ENCODE measurements at places on chromosomes 2 and 18.

GRCh38 chr2:225911019-225911418, 511.5 kb downstream of the NYAP2 start:
- no peak for DNase-seq

GRCh38 chr2:190799999-190800398, 80.6 kb upstream of the GLS start:
- DNase-seq = no peak

GRCh38 chr2:205771031-205771430, 88.7 kb downstream of the NRP2 start:
- DNase-seq = no peak

DNA sequence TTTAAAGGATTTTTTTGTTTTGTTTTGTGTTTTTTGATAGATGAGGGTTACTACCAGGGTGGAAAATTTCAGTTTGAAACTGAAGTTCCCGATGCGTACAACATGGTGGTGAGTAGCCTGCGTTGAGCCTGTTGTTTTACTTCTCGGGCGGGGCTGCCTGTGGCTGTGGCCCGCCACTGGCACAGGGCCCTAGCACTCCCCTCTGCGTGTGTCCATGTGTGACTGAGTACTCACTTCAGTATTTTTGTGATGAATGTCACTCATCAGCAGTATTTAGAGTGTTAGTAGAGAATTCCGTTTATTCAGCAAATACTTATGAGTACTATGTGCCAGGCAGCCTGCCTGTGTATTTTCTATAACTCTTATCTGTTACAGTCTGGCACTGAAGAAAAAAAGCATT, 44.3 kb upstream of the SCLY start:
- no peak for DNase-seq

DNA sequence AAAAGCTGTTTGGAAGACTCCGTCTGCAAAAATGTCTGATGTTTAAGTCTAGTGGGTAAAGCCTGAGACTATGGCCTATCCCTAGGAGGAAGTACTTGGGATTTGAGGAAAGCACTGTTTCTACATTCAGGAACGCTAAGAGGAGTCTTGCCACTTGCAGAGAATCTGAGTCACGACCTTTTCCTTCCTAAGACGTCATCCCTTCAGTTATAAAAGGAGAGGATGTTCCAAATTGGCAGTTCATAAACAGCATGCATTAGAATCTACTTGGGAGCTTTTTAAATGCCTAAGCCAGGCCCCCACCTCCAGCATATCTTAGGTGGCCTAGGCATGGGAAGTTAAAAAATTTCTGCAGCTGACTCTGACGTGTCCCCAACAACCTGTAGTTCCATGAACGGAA, 125.9 kb downstream of the TTC32 start:
- DNase-seq = no peak

DNA sequence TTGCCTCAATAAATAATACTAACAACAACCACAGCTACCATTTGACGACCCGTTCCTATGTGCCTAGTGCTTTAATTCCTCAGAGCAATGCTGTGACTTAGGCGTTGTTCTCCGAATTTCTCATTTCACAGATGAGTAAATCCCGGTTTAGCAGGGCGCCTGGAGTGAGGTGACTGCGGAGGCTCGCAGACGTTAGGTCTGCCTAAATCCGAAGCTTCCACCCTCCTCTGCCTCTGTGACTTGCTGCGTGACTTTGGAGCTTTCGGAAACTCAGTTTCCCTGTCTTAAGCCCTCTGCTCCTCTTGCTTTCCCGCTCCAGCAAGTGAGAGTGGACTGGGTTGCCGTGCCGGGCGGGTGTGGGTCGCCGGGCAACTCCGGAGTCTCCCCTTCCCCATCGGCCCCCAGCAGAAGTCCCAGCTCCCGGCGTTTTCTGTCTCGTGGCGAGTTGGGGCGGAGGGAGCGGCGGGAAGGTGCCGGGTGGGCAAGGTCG, 711 bp upstream of the ATOH8 start:
- no peak for DNase-seq

DNA sequence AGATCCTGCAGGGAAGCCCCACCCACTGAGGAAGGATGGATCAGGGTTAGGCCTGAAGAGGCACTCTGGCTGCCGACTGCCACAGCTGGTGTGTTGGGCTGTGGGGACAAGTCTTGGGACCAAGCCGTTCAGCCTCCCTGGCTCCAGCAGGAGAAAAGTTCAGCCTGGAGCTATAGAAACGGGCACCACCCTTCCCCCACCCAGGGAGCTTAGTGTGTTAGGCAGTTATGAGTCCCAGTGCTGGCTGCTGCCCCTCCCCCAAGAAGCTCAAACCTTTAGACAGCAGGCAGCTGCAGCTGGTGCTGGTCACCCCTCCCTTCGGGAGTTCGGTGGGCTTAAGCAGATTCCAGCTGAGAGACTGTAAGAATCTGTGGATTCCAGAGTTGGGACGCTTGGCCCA, 447.1 kb upstream of the HS6ST1 start:
- DNase-seq = no peak

- DNase-seq = no peak
Measured at GRCh38 chr2:135473567-135473966, 57.5 kb downstream of the ZRANB3 start.

GRCh38 chr2:162457490-162457889, 113.6 kb downstream of the GCA start:
- no peak for DNase-seq

GRCh38 chr2:157443795-157444640, at the start of gene CYTIP:
TSS of gene CYTIP (minus strand) at chr2:157444089. CDS start at chr2:157444020, 69 bp downstream.
- peak; percentile 74 for DNase-seq

DNA sequence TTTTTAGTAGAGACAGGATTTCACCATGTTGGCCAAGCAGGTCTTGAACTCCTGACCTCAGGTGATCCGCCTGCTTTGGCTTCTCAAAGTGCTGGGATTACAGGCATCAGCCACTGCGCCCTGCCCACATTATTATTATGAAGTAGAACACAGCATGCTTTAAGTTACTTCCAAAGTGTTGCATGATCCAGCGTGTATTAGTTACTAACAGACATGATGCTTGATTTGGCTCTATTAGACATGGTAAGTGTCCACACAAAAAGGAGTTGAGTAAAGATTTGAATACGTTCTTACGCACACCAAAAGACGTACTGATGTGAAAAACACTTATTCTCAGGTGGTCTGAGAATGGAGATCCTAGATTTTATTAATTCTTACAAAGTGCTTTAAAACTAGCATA, 50.0 kb downstream of the SLC38A11 start:
- no peak for DNase-seq

DNA sequence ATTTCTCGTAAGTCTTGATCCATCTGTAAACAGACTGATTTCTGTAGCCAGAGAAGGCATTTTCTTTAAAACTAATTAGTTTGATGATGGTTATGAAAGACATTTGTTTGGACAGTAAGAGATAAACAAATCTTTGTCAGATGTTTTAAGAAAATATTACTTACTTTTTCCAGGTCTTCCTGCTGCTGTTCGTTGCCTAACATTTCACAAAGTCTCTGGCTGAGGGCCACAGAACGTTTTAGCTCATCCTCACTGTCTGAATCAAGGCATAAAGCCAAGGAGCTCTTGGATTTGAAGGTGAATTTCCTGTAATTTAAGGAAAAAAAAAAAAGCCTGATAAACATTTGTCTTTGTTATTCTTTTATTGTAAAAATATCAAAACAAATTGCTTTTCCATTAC, 57.8 kb downstream of the VIL1 start:
- no peak for DNase-seq

DNA sequence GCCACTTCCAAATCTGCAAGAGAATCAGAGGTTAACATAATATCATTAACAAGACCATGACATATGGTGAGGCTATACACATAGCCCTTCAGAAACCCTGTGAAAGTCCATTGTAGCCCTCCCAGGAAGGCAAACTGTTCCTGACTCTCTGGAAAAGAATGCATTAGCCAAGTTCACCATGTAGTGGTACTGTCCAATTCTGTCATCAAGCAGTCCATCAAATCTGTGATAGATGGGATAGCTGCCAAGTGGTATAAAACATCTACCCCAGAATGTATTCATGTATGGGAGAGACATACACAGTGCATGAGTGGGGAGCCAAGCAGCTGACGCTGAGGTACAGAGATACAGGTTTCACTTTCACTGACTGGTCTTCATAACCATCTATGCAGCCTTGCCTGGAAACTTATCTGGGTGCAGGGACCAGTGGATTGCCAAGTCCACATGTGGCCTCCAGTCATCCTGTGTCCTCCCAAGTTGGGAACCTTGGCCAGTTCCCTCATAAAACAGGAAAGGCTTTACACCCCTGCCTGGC, 281.1 kb downstream of the MBD2 start:
- DNase-seq = no peak

Measured in GM06990 (cell line).